ENCODE measurements at places on chromosomes 6 and 20.

GRCh38 chr6:115932481-115932880 lies 128.2 kb downstream of the FRK start:
- DNase-seq = peak; percentile 36

DNA sequence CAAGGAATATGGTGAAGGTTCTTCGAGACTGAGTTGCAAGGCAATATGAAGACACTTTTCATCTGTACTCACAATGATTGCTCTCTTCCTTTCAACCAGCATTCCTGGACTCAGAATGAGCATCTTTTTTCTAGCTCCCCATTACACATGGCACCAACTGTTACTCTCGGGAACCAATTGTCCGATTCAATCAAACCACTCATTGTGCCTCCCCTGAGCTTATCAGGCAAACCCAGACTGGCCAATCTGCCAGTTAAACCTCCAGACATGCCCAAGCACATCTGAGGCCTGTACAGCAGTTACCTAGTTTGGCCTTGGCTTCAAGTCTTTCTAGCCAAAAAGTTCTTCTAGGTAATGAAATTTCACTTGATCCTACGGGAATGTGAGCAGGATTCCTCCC lies 164.1 kb downstream of the ID4 start:
- no peak for DNase-seq

- peak; percentile 21 for DNase-seq
Measured at GRCh38 chr20:10671919-10672623, 1.7 kb downstream of the JAG1 start.

GRCh38 chr6:149963212-149963461 lies 606 bp upstream of the ULBP1 start:
- DNase-seq = no peak

DNA sequence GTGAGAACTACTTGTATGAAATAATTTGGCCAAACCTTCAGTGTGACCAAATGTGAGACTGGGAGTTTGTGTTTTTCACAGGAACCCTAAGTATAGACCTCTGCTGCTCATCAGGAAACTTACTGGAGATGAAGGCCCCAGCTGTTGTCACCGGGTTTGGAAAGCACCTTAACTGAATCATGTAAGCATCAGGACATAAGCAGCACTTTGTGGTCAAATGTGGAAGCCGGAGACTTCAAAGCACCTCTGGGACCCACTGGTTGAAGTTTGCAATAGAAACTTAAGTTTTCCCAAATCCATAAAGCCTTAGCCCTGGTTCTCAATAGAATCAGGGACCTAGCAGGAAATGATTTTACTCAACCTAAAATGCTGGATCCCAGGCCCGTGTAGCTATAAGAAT lies 14.3 kb downstream of the TTPAL start:
- no peak for DNase-seq

- no peak for DNase-seq
Measured at GRCh38 chr20:3732327-3733118, at the start of gene HSPA12B. Gene HSPA12B, plus strand, starts transcription at chr20:3732685. Its CDS starts 5,990 bp downstream, at chr20:3738675.

DNA sequence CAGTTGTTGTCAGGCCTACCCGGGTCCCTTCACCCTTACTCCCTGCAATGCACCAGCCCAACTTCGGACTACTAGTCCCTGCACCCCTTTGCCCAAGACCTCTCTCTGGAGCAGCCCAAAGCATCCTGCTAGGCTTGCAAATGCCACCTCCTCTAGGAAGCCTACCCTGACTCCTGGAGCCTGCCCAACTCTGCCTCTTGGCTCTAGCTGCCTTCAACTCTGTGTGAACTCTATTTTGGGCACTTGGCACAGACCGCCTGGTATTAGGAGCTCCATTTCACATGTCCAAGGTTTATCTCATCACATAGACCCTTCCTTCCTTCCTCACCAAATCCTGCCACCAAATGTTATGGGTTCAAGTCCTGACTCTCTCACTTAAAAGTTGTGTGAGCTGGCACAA lies 80.6 kb downstream of the MDGA1 start:
- no peak for DNase-seq

- DNase-seq = no peak
Measured at GRCh38 chr6:135983718-135984343, 132.3 kb downstream of the PDE7B start.

- DNase-seq = no peak
Measured at GRCh38 chr6:36625158-36625919, 31.2 kb downstream of the SRSF3 start.

GRCh38 chr6:166410426-166410935 lies 27.7 kb upstream of the MPC1 start:
- no peak for DNase-seq

GRCh38 chr6:137084090-137084489 lies 39.3 kb upstream of the IL20RA start:
- DNase-seq = no peak

- DNase-seq = no peak
Measured at GRCh38 chr20:57181639-57182038, 84.8 kb downstream of the BMP7 start.

DNA sequence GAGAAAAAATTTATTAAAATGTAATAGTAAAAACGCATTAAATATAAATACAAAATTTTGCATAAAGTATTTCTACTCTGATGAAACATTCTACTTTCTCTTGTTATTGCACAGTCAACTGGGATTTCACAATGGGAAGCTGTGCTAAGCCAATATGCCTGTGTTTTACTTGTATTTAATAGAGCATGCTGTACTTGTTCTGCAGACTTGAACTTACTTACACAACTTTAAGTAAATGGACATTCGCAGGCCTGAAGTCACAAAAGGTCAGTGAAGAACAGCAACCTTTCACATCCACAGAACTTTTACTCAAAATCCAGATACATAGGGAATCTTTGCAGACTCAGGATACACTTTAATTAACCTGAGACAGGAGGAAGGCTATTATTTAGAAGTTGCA lies 409.5 kb downstream of the BTBD3 start:
- DNase-seq = no peak

- no peak for DNase-seq
Measured at GRCh38 chr6:135163440-135163738, 17.7 kb upstream of the MYB start.

GRCh38 chr20:19976595-19977372 lies 40.4 kb upstream of the NAA20 start:
- peak; percentile 86 for DNase-seq

DNA sequence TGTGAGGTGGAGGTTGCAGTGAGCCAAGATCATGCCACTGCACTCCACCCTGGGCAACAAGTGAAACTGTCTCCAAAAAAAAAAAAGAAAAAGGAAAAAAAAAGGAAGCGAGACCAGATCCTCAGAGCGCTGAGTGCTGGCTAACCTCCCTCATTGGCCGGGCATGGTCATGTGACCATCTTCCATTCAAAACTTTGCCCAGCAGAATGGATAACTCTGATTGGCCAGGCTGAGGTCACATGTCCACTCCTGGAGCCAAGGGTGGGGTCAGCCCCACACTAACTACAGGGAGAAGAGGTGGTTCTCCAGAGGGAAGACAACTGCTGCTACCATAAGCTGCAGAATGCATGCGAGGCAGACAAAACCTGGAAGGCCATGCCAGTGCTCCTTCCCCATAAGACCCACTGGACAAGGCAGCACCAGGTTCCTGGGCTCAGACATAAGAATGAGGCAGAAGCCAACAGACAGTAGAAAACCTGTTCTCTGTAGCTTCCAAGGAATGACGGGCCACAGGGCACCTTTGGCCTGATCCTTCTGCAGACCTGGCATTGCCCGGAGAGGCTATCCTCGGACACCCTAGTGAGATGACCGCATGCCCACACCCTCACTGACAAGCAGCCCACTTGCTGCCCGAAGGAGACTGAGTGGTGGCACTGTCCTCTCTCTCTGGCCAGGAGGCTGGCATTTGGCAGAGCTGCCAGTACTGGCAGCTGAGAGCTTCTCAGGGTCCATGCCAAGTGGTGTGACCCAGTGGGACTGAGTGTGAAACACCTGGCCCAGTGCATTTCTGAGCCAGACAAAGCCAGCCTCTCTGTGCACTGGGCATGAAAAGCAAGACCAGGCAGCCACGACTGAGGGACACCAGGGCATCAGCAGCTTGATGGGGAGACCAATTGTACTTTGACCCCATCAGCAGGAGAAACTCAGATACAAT lies 311.9 kb upstream of the SULF2 start:
- DNase-seq = no peak

DNA sequence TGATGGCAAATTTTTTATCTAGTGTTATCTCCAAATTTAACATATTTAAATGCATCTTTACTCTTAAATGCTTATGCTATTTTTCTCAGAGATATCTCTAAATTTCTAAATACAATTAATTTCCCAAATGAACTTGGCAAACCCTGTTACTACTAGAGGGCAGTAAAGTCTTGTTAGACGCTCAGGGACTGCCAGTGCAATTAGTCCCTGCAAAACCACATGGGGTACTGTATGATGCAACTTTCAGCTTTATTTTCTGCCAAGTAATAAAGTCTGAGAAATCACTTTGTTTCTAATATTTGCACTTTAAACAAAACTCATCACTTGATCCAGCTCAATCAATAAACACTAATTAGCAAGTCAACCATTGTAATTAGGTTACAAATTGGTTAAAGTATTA lies 76.0 kb upstream of the ADGRB3 start:
- DNase-seq = peak; percentile 52

- no peak for DNase-seq
Measured at GRCh38 chr6:69138148-69138547, 503.1 kb downstream of the ADGRB3 start.

DNA sequence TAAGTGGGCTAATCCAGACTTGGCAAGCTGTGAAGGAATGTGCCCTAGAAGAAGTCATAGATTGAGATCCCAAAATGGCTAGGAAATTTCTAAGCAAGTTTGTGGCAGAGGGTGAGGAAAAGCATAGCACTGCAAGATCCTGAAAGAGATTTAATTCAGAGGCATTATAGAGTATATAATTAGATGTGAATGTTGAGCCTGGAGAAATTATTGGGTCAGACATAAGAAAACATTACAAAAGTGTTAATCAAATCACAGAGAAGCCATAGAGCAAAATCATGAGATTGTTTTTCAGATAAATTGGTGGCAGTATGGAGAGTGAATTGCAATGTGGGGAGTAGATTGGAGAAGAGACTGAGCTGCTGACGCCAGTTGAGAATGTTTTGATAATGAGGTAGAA lies 90.0 kb downstream of the CD2AP start:
- no peak for DNase-seq

DNA sequence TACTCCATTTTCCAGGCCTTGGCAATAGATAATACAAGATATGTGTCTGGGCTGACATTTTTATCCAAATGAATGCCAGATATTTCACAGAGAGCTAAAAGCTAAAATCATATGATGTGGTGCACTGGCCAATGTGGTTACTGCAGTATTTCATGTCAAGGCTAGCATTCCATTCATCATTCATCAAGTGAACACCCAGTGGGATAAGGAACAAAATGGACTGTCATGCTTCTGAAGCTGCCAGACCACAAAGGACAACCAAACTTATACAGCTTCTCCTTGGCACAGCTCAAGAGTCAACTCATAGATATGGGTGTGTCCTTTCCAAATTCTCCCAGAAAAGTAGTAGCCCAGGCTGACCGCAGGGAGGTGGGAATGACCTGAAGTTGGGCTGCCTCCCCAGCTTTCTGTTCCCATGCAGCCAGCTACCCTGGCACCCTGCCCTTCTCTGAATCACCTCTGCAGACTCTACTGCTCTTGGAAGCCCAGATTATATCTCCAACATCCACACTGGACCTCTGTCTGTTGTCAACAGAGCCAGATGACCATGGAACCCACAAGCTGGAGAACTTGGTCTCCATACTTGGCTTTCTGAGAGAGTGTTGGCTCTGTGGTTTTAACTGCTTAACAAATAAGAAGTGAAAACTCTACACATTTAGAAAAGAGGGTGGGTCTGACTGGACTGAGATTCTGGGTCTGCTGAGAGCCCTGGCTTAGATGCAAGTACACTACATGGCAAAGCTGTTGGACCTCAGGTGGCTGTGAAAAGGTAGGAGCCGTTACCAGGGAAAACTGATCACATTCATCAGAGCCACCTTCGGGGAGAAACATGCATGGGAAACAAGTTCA lies 122.8 kb downstream of the ALDH8A1 start:
- DNase-seq = peak; percentile 97

- no peak for DNase-seq
Measured at GRCh38 chr6:33632558-33633039, 11.5 kb downstream of the ITPR3 start.

DNA sequence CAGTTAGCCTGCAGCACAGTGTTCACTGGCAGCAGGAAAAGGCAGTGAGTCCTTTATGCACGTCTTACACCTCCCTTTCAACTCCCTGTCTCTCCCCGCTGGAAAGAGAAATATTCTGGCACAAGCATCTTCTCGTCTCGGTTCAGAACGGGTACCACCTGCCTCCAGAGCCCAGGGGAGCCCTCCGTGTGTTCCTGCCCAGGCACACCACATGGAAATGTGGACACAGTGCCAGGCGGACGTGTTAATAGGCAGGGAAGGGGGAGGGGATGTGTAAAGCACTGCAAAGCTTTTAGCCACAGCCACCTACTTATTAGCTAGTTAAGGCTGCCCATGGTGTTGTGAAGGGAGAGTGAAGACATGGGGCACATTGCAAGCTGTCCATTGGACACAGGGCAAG lies 219.7 kb downstream of the FARS2 start:
- DNase-seq = no peak

DNA sequence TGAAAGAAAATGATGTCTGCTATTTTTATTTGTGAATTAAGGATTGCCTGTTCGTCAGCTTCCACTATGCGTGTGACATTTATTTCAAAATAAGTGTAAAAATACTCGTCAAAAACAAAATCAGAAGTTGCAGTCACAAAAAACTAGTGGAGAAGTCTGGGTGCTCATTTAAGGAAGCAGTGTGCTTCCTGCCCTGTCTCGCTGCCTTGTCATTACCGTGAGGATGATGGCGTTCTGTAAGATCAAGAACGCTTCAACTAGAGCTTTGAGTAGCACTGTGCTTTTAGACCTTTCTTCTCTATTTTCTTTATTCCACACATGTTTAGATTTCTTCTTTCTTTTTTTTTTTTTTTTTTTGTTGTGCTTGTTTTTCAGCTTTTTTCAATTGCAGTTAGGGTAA lies 186.9 kb downstream of the TBC1D7 start:
- DNase-seq = no peak

- DNase-seq = no peak
Measured at GRCh38 chr20:59783641-59784010, 149.8 kb downstream of the SYCP2 start.

DNA sequence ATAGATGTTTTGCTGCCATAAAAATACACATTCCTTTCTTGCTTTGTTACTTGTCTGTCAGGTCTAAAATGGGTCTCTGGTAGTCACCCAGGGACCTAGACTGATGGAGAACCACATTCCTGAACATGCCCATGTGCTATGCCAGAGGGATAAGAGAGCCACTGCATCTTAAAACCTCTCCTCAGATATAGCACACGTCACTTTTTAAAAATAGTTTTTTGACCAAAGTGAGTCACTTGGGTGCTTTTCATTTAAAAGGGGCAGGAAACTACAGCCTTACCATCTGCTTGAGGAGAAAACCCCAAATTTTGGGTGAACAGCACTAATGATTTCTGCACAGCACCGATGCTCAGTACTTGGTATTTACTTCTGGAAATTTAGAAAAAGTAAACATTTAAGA lies 197.8 kb downstream of the OGFRL1 start:
- no peak for DNase-seq

DNA sequence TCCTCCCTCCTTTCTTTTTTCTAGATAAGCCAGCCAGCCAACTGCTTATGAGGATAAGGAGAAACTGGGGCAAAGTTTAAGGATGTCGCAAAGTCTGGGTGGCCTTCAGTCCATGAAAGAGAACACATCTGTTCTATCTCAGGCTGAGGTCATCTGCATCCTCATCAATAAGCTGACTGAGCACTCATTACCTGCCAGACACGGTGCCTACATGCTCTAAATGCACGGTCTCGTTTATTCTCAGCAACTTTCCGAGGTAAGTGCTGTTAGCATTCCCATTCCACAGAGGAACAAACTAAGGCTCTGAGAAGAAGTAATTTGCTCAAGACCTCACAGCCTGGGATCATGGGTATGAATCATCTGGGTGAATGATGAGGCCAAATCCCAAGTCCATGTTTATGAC lies 133.1 kb downstream of the BCAS1 start:
- DNase-seq = no peak
